ENCODE measurements at places on chromosomes 7 and 10.
A peak's percentile ranks its signal among the peaks of the same experiment; 100 is the strongest.

GRCh38 chr10:113960617-113961181 lies 83.0 kb upstream of the ADRB1 start:
- no peak for DNase-seq

- no peak for DNase-seq
Measured at GRCh38 chr10:8453587-8453986, 399.1 kb downstream of the GATA3 start.

DNA sequence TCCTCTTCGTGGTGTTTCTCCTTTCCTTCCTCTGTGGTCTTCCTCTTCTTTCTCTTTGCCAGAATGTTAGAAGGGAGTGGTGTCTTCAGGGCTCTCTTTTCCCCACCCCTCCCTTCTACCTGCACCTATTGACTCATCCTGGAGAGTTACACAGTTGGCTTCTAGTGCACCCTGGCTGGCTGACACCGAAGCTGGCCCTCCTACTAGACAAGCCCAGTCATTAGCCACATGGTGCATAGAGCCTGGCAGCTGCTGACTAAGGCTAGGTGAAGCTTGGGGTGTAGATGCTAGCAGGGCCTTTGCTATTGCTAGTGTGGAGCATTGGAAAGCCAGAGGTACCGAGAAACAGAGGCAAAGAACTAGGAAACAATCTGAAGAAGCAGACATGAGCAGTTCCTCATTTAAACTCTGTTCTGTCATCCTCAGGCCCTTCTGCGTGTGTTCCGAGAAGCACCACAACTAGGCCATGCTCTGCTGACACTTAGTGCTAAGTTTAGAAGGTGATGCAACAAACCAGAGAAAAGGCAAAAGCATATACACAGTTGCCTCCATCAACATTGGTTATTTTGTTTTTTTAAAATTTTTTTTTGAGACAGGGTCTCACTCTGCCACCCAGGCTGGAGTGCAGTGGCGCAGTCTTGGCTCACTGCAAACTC lies 213.9 kb downstream of the BAMBI start:
- no peak for DNase-seq

DNA sequence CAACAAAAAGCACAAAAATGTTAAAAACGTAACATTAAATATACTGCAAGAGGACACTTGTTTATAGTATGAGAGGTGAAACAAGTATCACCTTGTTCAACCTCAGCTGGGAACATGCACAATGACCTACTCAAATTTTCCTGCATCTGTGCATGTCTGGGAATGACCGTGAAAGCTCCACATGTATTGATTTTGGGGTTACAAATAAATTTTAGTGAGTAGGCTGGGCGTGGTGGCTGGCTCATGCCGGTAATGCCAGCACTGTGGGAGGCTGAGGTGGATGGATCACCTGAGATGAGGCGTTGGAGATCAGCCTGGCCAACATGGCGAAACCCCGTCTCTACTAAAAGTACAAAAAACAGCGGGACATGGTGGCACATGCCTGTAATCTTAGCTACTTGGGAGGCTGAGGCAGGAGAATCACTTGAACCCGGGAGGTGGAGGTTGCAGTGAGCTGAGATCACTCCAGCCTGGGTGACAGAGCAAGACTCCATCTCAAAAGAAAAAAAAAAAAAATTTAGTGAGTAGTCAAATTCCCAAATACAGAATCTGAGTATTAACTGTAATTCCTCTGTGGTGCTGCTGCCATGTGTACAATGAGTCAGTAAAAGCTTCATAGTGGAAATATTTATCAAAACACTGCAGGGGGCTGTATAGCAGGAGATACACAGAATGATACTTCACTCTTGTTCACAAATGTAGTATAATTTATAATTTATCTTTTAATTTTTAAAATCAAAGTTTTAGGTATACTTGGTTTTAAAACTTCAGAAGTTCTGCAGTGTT lies 41.1 kb downstream of the SUGCT start:
- DNase-seq = no peak

GRCh38 chr10:72329290-72330068 lies 25.2 kb downstream of the DNAJB12 start:
- no peak for DNase-seq

DNA sequence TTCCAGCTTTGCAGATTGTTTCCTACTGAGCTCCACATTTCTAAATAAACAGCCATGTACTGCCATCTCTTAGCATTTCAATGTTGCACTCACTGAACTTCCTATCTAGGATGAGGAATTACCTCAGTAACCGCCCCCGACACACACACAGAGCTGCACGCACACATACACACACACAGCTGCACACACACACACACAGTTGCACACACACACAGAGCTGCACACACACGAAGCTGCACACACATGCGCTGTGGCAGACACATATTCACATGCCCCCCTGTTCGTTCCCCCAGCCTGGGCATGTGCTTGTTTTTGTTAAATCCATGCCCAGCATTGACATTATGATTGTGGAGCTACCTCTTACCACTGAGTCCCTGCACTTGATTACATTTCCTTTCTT lies 39.6 kb upstream of the CNPY1 start:
- no peak for DNase-seq

DNA sequence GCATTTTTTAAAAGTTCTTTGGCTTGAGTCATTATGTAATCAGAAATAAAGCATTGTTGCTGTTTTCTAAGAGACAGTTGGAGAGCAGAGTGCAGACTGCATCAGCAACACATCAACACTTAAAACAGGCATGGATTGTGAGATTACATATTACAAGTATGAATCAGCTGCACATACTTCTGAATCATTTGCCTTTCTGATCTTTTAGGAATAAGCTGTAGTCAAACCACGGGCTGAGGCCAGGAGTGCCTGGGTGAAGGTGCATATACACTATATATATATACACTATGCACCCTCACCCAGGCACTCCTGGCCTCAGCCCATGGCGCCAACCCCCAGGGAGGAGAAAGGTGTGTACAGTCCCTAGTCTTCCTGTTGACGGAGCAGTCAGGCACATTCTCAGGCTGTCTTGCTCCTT lies 52.4 kb upstream of the DLX6 start:
- no peak for DNase-seq

- DNase-seq = no peak
Measured at GRCh38 chr7:113394856-113395255, 276.5 kb upstream of the SMIM30 start.

- no peak for DNase-seq
Measured at GRCh38 chr7:27651702-27652101, 11.0 kb downstream of the HIBADH start.

GRCh38 chr7:41786404-41786803 lies 83.5 kb upstream of the INHBA start:
- no peak for DNase-seq

GRCh38 chr10:79367426-79368189 lies 20.3 kb downstream of the PPIF start:
- no peak for DNase-seq

GRCh38 chr7:20129920-20130319 lies 87.3 kb downstream of the MACC1 start:
- no peak for DNase-seq

- DNase-seq = no peak
Measured at GRCh38 chr7:155188357-155188756, 109.3 kb upstream of the INSIG1 start.

DNA sequence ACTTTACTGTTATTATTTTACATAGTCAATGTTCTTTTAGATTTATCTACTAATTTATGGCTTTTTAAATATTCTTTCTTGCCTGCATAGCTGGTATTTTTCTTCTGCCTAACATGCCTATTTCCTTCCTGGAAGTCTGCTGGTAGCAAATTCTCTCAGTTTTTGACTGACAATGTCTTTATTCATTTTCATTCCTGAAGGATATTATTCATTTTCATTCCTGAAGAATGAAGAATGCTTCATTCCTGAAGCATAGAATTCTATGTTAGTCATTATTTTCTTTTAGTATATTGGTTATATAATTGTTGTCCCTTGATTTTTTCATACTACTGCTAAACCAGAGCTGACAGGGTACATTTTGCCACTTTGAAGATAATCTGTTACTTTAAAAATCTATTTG lies 41.8 kb downstream of the TMEM168 start:
- no peak for DNase-seq

GRCh38 chr10:73873838-73874215 lies 528 bp downstream of the CAMK2G start:
- no peak for DNase-seq

DNA sequence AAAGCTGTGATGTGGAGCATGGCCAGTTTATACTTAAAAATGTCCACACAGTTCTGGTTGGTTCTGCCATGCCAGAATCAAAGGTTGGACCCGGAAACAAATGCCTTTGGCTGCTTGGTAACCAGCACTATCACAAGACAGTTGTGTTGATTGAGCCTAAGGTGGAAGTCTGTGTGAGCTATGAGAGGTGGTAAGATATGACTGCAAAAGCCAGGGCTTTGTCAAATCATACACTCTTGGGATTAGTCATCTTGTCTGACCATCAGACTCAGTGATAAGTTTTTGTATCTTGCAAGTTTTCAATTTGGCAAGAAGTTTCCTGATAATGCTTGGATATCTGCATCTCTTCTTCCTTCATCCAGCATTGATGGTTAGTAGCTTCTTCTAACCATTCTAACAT lies 35.5 kb downstream of the GPR141 start:
- DNase-seq = no peak

- no peak for DNase-seq
Measured at GRCh38 chr10:90856261-90856660, 1.6 kb downstream of the HTR7 start.

DNA sequence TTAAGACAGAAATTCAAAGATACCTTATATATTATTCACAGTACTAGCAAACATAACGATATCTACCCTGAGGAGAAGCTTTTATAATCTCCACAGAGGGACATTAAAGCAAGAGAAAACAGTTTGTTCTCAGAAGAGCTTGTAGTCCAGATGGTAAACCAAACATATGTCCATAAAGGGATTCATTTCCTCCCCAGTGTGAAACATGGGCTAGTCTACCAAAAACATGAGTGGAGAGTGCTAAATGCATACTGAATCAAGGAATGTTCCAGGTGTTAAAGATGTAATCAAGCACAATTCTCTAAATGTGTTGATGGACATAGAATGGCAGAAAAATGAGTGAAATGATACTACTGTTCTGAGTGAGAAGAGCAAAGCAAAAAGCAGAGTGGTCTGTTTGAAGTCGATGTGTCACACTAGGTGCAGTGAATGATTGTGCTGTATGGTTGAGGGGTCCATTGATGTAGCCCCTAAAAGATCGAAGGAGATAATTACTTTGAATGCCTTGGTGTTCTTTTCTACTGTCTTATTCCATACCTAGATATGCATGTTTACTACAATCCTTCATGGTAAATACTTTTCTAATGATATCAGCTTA lies 25.3 kb downstream of the BCAP29 start:
- no peak for DNase-seq

GRCh38 chr7:133611955-133612354 lies 359.1 kb downstream of the EXOC4 start:
- no peak for DNase-seq

DNA sequence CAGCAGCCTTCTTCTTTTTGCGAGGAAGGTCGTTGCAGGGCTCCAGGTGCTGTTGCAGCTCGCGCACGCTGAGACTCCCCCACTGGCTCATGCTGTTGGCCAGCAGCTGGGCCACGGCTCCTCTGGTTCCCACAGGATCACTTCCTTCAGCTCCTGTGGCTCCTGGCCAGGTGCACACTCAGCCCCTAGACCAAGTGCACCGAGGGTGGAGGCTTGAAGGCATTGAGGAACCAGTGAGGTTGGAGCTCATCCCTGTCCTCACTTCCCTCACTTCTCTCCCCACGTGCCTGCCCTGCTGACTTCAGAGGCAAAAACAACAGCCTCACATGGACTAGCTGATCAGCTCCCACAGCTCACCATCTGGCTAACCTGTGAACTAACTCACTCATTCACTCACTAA lies 46.2 kb upstream of the ADRB1 start:
- no peak for DNase-seq

GRCh38 chr7:36852931-36853330 lies 128.6 kb upstream of the AOAH start:
- DNase-seq = no peak

- DNase-seq = no peak
Measured at GRCh38 chr10:78821052-78821451, 247.7 kb upstream of the ZMIZ1 start.

- no peak for DNase-seq
Measured at GRCh38 chr10:132526676-132527075, 10.9 kb upstream of the INPP5A start.

- DNase-seq = no peak
Measured at GRCh38 chr7:39703144-39703543, 79.8 kb downstream of the RALA start.

DNA sequence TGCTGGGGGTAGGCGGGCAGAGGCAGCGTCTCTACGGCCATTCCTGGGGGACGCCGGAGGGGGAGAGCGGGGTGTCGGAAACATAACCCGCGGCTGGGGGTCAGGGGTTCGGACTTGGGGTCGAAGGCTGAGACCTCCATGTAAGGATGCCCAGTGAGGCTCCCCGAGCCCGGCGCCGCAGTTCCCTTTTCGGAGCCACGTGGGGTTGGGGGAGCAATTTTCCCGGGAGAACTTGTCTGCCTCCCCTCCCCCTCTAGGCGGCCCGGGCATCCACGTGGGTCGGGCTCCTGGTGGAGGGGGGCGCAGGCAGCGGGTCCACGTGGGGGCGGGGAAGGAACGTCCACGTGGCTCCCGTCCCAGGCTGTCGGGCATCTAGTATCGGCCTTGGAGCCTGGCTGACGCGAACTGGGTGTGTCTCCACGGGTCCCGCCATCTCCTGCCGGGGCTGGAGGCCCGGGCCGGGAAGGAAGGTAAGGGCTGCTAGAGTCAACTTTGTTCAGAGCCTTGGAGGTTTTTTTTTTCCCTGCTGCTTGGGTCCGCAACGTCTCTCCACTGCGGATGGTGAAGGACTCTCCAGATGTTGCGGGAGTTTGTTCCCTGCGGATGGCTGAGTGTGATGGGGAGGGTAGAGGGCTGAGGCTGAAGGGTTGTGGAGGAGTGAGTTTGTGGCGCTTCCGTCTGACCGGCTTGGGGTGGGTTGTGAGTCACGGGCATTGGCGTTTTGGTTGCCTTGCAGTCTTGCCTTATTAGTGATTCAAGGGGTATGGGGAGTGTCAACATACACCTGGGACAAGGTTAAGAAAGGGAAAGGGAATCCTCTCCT lies 744 bp downstream of the PPRC1 start:
- DNase-seq = peak; percentile 53

GRCh38 chr7:85714043-85714578 lies 527.3 kb upstream of the SEMA3D start:
- no peak for DNase-seq

DNA sequence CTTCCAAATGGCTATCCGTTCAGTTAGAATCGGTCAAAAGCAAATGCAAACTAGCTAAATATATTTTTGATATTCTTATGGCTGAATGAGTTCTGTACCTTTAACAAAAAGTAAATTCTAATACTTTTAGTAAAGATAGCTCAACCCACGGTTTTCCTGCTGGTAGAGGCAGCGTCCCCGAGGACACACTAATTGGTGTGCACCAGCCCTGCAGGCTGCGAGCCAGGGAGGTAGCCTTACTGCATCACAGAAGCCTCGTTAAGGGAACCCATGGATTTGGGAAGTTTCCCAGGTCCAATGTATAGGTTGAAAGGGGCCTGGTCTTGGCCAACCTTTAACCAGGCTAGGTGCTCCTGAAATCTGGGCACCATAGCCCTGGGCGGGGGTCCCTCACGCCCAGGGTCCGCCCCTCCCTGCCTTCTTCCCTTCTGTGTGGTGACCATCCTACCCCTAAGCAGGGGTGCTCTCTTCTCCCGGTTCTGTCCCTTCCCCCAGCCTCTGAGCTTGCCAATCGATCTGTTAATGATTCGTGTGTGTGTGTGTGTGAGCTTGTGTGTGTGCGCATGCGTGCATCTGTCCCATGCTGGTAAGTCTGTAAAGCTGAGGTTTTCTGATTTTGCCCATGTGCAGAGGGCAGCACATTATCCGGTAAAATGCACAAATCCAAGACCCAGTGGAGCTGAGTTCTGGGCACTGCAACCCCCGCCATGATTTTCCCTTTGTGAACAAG lies 191.7 kb downstream of the TCERG1L start:
- DNase-seq = no peak

- DNase-seq = no peak
Measured at GRCh38 chr7:40223451-40224127, 88.8 kb downstream of the SUGCT start.

All from stimulated activated CD8-positive, alpha-beta memory T cell treated with anti-CD3 and anti-CD28 coated beads, Interleukin-7, amount 100 ng/mL, for 4 hours (primary cell).